Activated naive CD8-positive, alpha-beta T cell treated with anti-CD3 and anti-CD28 coated beads, Interleukin-2, amount 10 ng/mL, durations not matched to agents 7 days and 5 days (primary cell): ENCODE measurements at places on chromosomes 5 and 9. TPM values are rescaled to one million over a fixed set of nuclear protein-coding genes. Genes with fewer than 3 reads are reported as not detected.

GRCh38 chr5:170639221-170639925 lies 135.6 kb downstream of the KCNIP1 start:
- DNase-seq, result no peak

CARTPT gene
- not detected for total RNA-seq

DNA sequence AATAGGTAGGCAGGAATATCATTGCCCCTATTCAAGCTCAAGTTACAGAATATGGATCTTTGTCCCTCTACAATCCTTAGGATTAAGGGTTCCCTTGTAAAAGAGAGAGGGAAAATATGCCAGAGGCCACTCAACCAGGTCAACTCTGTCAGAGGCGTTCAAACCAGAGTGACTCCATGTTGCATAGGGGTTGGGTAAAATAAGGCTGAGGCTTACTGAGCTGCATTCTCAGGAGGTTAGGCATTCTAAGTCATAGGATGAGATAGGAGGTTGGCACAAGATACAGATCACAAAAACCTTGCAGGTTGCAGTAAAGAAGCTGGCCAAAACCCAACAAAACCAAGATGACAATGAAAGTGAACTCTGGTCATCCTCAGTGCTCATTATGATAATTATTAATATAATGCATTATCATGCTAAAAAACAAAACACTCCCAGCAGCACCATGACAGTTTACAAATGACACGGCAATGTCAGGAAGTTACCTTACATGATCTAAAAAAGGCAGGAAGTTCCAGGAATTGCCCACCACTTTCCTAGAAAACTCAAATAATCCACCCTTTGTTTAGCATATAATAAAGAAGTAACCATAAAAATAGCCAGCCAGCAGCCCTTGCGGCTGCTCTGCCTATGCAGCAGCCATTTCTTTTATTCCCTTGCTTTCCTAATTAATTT lies 64.8 kb downstream of the ERP44 start:
- DNase-seq, result no peak

HACD4 gene
- 16.6 TPM for total RNA-seq

DNA sequence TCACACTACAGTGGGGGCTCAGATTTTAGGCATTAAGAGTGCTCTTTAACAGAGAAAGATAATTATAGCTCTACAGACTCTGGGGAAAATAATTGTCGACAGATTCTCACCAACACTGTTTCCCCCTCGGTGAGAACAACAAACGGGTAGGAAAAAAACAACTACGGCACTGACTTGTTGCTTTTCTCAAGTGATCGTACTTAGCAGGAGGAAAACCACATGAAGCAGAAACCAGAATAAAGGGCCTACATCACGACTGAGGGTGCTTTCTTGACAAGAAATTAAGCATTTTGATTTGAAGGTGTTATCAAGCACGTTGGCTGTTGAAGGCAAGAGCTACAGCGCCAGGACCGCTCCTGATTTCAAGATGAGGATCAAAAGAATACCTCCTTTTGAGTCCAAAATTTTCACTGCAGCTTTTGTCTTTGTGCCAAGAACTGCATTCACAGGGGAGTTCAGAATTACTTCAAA lies 27.2 kb upstream of the CER1 start:
- DNase-seq, result no peak

DNA sequence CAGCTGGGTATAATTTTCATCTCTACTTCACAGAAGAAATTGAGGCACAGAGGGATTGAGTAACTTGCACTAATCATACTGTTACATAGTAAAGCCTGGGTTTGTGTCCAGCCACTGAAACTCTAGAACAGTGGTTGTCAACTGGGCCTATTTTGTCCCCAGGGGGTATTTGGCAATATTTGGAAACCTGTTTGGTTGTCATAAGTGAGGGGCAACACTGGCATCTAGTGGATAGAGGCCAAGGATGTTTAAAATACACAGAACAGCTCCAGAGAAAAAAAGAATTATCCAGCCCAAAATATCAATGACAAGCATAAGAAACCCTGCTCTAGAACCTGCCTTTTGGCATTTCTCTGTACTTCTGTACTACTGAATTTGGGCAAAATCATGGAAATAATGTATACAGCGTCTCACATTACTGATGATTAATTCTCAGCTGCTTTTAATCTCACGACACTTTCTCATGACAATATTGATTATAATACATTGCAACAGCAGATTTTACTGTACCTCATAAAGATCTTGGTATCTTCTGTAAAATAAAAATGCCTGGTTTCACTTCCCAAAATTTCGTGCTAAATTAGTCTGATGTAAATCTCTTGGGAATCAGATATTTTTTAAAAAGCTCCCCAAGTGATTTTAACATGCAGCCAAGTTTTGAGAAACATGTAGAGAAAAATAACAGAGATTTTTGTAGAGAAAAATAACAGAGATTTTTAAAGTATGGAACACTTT lies 112.7 kb downstream of the RORB start:
- no peak for DNase-seq

IFNA2 gene
- total RNA-seq, result not detected

DNA sequence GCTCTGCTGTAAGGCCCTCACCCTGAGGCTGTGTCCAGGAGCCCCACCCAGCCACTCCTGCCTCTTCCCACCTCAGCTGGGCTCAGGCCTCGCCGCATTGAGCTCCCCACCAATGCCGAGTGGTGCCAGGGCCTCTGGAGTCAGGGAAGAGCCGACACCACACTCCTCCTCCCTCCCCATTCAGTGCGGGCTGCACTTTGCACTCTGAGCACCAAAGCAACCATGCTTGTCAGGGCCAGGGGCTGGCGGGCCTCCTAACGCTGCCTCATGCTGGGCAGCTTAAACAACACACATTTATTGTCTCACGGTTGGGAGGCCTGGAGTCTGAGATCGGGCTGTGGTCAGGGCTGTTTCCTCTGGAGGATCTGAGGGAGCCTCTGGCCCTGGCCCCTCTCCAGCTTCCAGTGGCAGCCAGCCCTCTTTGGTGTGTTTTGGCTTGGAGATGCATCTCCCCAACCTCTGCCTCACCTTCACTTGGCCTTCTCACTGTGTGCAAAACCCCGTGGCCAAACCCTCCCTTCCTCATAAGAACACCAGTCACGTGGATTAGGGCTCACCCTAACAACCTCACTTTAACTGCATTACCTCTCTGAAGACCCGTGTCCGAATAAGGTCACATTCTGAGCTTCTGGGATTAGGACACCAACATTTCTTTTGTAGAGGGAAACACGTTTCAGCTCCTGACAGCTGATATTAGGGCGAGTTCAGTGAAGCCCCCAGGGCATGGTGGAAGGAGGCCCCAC lies 157.8 kb downstream of the MED10 start:
- no peak for DNase-seq

PRDM9 gene
- total RNA-seq, result not detected

DNA sequence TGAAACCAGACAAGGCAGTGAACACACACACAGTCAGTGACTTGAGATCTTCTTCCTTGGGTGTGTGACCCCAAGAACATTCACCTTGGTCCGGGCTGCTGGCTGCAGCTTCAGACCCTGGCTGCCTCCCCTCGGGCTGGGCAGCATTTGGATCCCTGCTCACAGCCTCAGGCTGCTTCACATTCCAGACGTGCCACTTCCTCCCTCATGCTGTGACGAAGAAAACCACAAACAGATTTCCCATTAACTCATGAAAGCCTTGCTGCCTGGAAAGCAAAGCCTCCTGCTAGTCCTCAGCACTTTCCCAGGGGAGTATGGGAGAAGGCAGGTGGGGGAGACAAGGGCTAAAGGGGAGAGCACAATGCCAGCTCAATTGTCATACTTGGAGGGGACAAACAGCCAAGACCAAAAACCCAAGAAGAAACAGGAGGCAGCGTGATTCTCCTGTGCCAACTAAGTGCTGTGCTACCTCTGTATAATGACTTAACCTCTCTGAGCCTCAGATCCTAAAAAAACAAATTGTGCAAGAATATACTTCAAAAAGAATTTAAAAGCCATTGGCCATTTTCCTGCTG lies 594.6 kb upstream of the BRINP1 start:
- DNase-seq, result no peak

- DNase-seq, result no peak
Observed at GRCh38 chr9:14139287-14139686, 174.7 kb downstream of the NFIB start.

GRCh38 chr9:81522716-81523551 lies 166.4 kb downstream of the TLE1 start:
- no peak for DNase-seq

CAPSL gene
- not detected for total RNA-seq
